ENCODE measurements at places on chromosomes 5 and 9. TPM values are rescaled to one million over a fixed set of nuclear protein-coding genes. Genes with fewer than 3 reads are reported as not detected.

IFNA13 gene
- not detected for total RNA-seq

TMEM215 gene
- not detected for total RNA-seq

OR1Q1 gene
- not detected for total RNA-seq

CCNJL gene
- 3.2 TPM for total RNA-seq

FOXD4L5 gene
- total RNA-seq = under 0.01 TPM

NSG2 gene
- total RNA-seq = not detected

SAPCD2 gene
- total RNA-seq = 13.6 TPM

KIAA1958 gene
- total RNA-seq = 5.4 TPM

PRDM9 gene
- not detected for total RNA-seq

SGCD gene
- total RNA-seq = 0.38 TPM

PCDHGA5 gene
- 0.49 TPM for total RNA-seq

UNC13B gene
- 33.4 TPM for total RNA-seq

NTNG2 gene
- under 0.01 TPM for total RNA-seq

EQTN gene
- total RNA-seq = not detected

CD72 gene
- total RNA-seq = not detected

SPATA31C1 gene
- not detected for total RNA-seq

TRIM23 gene
- 17.6 TPM for total RNA-seq

PPP3R2 gene
- not detected for total RNA-seq

SLC34A3 gene
- total RNA-seq = not detected

TRIM36 gene
- total RNA-seq = 0.49 TPM

CCDC112 gene
- 5.0 TPM for total RNA-seq

ARL14EPL gene
- not detected for total RNA-seq

SSNA1 gene
- total RNA-seq = 96.5 TPM

LPAR1 gene
- total RNA-seq = 0.32 TPM

SPATA31E1 gene
- not detected for total RNA-seq

CDO1 gene
- total RNA-seq = 0.63 TPM

All from bladder microvascular endothelial cell (primary cell).